Chondrocyte (in vitro differentiated cells): ENCODE measurements at places on chromosomes 4 and X. TPM values are rescaled to one million over a fixed set of nuclear protein-coding genes. Genes with fewer than 3 reads are reported as not detected.

DNA sequence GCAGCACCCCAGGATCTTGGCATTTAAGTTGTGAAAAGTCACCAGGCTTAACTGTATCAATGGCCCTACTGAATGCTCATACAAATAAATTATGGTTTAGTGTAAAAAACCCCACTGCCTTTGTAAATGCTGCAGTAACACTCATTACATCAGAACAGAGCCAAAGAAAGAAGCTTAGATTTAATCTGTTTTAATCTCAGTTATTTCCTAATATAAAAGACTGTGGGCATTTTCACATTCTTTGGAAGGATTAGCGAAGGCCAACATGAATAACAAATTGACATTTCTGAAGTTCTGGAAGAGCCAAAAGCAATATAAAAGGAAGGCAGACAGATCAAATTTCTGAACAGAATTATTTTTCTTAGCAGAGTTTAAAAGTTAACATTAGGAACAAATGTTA lies 140.0 kb upstream of the HCCS start:
- DNase-seq: no peak
- no peaks in the 10 kb centered on the region for H3K36me3 ChIP-seq
- H3K27ac ChIP-seq: peak overlapping the region; percentile 55

The KLHL8 gene
- 9.1 to 12.3 TPM (median 10.4 TPM) in 3 replicates for total RNA-seq

The SASH3 gene
- not detected in 3 replicates for total RNA-seq

DNA sequence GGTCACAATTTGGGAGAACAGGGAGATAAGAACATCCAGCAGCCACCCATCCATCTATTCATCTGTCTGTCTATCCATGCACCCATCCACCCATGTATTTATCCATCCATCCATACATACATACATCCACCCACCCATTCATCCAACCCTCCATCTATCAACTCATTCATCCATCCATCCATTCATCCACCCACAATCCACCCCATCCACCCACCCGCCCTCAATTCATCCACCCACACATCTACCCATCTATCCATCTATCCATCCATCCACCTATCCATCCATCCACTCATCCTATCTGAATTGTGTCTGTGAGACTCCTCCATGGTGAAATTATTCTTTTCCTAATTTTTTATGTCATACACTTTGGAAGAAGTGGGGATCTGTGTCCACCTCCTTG lies 6.8 kb upstream of the CD99 start:
- no peaks in the 10 kb centered on the region for H3K36me3 ChIP-seq
- H3K27me3 ChIP-seq: no peaks in the 10 kb centered on the region
- no peak overlapping the region for H3K27ac ChIP-seq
- H3K4me1 ChIP-seq: peaks cover 7% of the 10 kb centered on the region
- no peak for DNase-seq

GRCh38 chr4:15149234-15149838 lies 147.1 kb downstream of the CPEB2 start:
- H3K27me3 ChIP-seq: no peaks in the 10 kb centered on the region
- peak overlapping the region; percentile 85 for H3K27ac ChIP-seq
- H3K4me3 ChIP-seq: no peak overlapping the region

DNA sequence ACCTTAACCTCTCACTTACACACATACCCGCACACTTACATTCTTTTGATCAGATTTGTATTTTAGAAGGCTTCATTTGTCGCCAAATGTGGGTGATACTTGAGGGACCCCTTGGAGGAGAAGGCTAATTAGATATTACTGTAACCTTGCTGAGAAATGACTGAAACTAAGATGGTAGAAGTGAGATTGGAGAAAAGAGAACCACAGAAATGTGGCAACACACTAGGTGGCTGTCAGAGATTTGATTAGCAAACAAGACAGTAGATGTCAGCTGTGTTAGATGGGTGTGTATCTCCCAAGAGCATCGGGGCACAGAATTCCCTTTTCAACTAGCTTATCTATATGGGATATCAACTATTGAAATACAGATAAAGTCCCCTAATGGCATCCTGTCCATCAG lies 149.3 kb upstream of the FABP2 start:
- no peaks in the 10 kb centered on the region for H3K27me3 ChIP-seq
- peaks cover 7% of the 10 kb centered on the region for H3K4me1 ChIP-seq
- no peak overlapping the region for H3K4me3 ChIP-seq
- H3K27ac ChIP-seq: no peak overlapping the region
- DNase-seq: no peak

DNA sequence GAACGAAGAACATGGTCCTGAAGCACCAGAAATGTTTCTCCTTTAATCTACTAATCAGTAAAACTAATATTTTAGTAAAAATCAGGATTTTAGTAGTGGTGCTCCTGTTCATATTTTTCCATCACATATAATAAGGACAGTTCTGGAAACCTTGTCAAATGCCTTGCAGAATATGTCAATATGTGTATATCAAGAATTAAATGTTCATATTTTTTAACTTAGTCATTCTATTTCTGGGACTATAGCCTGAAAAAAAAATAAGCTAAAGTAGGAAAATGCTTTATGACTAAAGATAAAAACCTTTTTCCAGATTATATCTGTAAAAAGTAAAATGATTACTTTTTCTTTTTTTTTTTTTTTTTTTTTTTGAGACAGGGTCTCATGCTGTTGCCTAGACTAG lies 65.1 kb downstream of the MAB21L2 start:
- H3K4me3 ChIP-seq: no peak overlapping the region
- H3K36me3 ChIP-seq: no peaks in the 10 kb centered on the region
- H3K27ac ChIP-seq: no peak overlapping the region
- peaks cover 14% of the 10 kb centered on the region for H3K4me1 ChIP-seq

GRCh38 chr4:47235721-47236120 lies 204.4 kb downstream of the GABRB1 start:
- H3K27me3 ChIP-seq: peaks cover 19% of the 10 kb centered on the region
- peaks cover 25% of the 10 kb centered on the region for H3K4me1 ChIP-seq
- H3K36me3 ChIP-seq: no peaks in the 10 kb centered on the region
- H3K27ac ChIP-seq: no peak overlapping the region

The AR gene
- total RNA-seq: 3.3 to 4.2 TPM (median 4.0 TPM) in 3 replicates

DNA sequence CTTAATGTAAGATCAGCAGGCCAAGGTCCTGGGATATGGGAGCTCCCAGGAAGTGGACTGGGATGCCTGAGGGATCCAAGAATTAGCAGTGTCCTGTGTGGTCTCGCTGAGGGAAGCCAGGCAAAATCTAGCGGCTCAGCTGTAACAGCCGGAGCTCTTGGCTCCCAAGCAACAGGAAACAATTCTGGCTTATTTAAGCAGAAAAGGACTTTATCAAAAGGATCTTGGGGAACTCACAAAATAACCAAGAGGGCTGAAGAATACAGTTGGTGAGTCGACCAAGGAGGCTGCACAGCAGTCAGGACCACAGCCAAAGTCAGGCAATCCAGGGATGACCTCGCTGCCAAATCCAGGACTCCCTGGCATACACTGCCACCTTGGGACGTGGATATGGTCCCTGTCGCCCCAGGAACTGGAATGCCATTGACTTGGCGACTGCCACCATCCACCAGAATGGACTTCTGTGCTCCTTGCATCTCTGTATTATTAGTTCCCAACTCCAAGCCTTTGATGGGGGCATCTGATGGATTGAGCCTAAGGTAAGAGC lies 165.3 kb upstream of the BCOR start:
- peak overlapping the region; percentile 89 for H3K27ac ChIP-seq
- H3K4me1 ChIP-seq: peaks cover 31% of the 10 kb centered on the region
- no peak for DNase-seq
- H3K36me3 ChIP-seq: no peaks in the 10 kb centered on the region

- H3K4me1 ChIP-seq: no peaks in the 10 kb centered on the region
- H3K4me3 ChIP-seq: no peak overlapping the region
- no peak for DNase-seq
- no peaks in the 10 kb centered on the region for H3K36me3 ChIP-seq
- H3K27me3 ChIP-seq: no peaks in the 10 kb centered on the region
Measured at GRCh38 chrX:15215366-15215765, 54.5 kb downstream of the ASB9 start.

The MAGEB6 gene
- total RNA-seq: not detected in 3 replicates

- H3K36me3 ChIP-seq: peaks cover 34% of the 10 kb centered on the region
- H3K27ac ChIP-seq: no peak overlapping the region
- H3K27me3 ChIP-seq: no peaks in the 10 kb centered on the region
- DNase-seq: no peak
- no peak overlapping the region for H3K4me3 ChIP-seq
Measured at GRCh38 chr4:24831637-24832036, 36.3 kb downstream of the SOD3 start.

DNA sequence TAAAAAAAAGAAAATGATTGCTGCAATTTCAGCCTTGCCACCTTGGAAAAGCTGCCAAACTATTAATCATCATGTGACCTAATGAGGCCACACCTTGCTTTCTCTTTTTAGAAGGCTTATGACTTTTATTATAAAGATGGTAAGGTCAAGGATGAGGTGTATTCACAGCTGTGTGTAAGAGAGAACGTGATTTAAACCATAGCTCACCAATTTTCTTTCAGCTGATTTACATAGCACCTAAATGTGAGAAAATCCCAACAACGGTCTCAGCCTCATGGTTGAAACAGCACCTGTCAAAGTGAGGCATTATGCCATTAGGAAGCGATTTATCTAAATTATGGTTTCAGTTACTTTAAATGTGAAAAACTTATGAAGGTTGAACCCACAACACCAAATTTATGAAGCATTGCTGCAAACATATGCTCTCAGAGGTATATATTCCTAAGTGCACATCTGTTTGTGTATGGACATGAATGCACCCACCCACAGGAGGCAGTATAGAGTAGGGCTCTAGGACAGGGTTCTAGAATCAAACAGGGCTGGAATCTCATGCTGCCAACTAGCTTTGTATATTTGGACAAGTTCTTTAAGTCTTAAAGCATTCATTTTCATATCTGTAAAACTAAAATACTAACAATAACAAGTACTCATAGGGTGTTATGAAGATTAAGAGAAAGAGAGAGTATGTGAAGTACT lies 40.7 kb downstream of the ANXA3 start:
- peaks cover 5% of the 10 kb centered on the region for H3K36me3 ChIP-seq
- H3K27me3 ChIP-seq: no peaks in the 10 kb centered on the region
- no peak overlapping the region for H3K4me3 ChIP-seq
- peaks cover 9% of the 10 kb centered on the region for H3K4me1 ChIP-seq

- DNase-seq: no peak
- no peaks in the 10 kb centered on the region for H3K36me3 ChIP-seq
- peaks cover 21% of the 10 kb centered on the region for H3K4me1 ChIP-seq
- H3K27me3 ChIP-seq: no peaks in the 10 kb centered on the region
- H3K27ac ChIP-seq: no peak overlapping the region
Measured at GRCh38 chr4:70747874-70748273, 26.1 kb downstream of the RUFY3 start.

GRCh38 chrX:115378471-115378870 lies 89.0 kb downstream of the LUZP4 start:
- no peak overlapping the region for H3K27ac ChIP-seq
- H3K27me3 ChIP-seq: no peaks in the 10 kb centered on the region
- peaks cover 2% of the 10 kb centered on the region for H3K36me3 ChIP-seq
- DNase-seq: no peak
- no peak overlapping the region for H3K4me3 ChIP-seq

DNA sequence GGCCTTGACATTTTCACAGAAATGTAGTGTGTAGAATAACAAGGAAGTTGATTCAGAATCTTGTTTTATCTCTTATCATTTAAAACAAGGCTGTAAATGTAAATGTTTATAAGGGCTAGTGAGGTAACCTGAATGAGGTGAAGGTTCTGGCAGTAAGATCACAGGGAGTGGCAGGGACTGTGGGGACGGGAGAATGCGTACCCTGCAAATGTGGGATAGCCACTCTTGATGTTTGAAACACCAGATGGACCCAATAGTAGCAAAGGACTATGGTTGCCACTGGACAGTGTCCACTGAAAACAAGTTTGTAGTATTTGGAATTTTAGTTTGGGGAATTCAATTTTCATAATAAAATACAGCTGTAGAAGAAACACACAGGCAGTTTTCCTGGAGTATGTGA lies 155.3 kb downstream of the FHIP1A start:
- H3K4me1 ChIP-seq: peaks cover 6% of the 10 kb centered on the region
- peaks cover 2% of the 10 kb centered on the region for H3K36me3 ChIP-seq
- peaks cover 4% of the 10 kb centered on the region for H3K27me3 ChIP-seq

The RTL9 gene
- 0.20 to 0.33 TPM in 2 of 3 replicates, not detected in the other for total RNA-seq

The AMTN gene
- not detected in 3 replicates for total RNA-seq

DNA sequence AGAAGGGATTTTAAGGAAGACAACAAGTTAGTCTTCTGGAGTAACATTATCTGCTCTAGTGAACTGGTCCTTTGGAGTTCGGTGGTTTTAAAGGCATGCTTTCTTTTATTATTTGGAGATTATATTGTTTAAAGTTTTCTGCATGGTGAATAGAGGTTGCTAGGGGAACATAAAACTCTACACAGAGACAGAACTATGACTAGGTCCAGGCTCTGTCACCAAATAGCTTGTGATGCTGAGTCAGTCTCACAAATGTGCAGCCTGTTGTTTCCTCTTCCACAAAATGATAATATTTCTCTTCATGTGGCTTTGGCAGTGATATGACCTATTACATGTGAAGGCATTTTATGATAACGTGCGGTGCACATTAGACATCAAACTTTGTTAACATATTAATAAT lies 132.6 kb downstream of the PACRGL start:
- H3K27ac ChIP-seq: peak overlapping the region; percentile 25
- peaks cover 4% of the 10 kb centered on the region for H3K4me1 ChIP-seq
- H3K36me3 ChIP-seq: peaks cover 2% of the 10 kb centered on the region
- no peak overlapping the region for H3K4me3 ChIP-seq
- DNase-seq: no peak

GRCh38 chrX:23201706-23202105 lies 132.9 kb upstream of the PTCHD1 start:
- no peak overlapping the region for H3K4me3 ChIP-seq
- peaks cover 3% of the 10 kb centered on the region for H3K27me3 ChIP-seq
- no peak overlapping the region for H3K27ac ChIP-seq
- no peak for DNase-seq
- H3K36me3 ChIP-seq: no peaks in the 10 kb centered on the region

GRCh38 chr4:165517216-165517615 lies 138.4 kb downstream of the CPE start:
- H3K27me3 ChIP-seq: no peaks in the 10 kb centered on the region
- H3K4me1 ChIP-seq: peaks cover 5% of the 10 kb centered on the region
- peaks cover 4% of the 10 kb centered on the region for H3K36me3 ChIP-seq
- no peak overlapping the region for H3K27ac ChIP-seq

DNA sequence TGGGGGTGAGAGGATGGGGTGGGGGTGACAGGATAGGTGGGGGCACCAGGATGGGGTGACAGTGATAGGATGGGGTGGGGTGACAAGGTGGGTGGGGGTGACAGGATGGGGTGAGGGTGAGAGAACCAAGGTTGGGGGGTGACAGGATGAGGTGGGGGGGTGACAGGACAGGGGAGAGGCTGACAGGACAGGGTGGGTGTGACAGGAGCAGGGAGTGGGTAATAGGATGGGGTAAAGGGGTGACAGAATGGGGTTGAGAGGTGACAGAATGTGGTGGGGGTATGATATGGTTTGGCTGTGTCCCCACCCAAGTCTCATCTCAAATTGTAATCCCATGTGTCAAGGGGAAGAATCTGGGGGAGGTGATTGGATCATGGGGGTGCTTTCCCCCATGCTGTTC lies 26.0 kb downstream of the RNF212 start:
- no peak overlapping the region for H3K27ac ChIP-seq
- no peak overlapping the region for H3K4me3 ChIP-seq
- peaks cover 1% of the 10 kb centered on the region for H3K27me3 ChIP-seq
- peaks cover 8% of the 10 kb centered on the region for H3K4me1 ChIP-seq
- peaks cover 3% of the 10 kb centered on the region for H3K36me3 ChIP-seq
- DNase-seq: no peak

The SYNPO2 gene
- 12.3 to 21.5 TPM (median 20.7 TPM) in 3 replicates for total RNA-seq

The MRPL1 gene
- 21.9 to 26.1 TPM (median 22.5 TPM) in 3 replicates for total RNA-seq
